ENCODE measurements at places on chromosomes 6 and 20.

GRCh38 chr6:163554663-163555062, 140.1 kb downstream of the QKI start:
- DNase-seq: peak; percentile 41

DNA sequence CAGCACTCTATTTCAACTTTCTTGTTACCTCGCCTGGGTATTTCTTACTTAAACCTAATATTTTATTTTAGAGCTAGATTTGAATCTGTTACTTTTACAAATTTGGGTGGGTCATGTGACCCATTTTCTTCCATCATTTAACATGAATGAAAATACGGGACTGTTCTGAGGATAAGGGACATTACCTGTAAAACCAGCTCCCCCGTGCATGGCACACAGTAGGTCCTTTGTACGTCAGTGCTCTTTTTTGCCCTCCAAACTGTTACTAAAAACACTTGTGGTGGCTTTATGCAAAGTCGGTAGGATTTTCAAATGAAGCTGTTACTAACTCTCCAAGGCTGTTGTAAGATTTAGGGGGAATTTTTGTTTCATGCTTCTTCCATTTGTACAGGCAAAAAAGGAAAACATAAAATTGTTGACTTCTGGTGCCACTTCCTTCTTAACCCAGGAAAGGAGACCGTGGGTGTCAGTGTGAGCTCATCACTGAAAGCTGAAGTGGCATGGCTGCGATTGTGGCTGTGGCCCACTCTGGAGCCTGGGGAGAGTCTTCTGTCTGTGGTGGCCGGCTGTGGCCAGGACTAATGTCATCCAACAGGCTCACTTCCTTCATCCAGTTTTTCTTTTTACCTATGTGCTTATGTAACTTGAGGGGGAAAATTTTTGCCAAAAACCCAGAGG, 40.2 kb upstream of the PXDC1 start:
- no peak for DNase-seq

GRCh38 chr6:34441526-34441925, 15.7 kb upstream of the RPS10 start:
- no peak for DNase-seq

GRCh38 chr6:154606457-154606856, 96.0 kb upstream of the CNKSR3 start:
- DNase-seq: no peak

DNA sequence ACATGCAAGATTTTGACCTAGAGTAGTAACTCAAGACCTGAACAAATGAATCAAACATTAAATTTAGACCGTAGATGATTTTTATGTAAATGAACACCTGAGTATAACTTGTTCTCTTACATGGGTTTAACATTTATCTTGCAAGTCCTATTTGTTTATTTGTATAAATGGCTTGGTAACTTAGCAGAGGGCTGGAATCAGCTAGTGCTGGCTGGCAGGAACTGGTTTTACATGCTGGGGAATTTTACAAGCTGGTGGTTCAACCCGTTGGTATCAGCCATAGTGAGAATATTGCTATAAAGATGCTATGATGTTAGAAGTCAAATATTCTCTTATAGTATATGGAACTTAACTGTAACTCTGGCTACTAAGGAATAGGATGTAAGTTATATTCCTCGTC, 8.9 kb downstream of the SLC22A2 start:
- no peak for DNase-seq

DNA sequence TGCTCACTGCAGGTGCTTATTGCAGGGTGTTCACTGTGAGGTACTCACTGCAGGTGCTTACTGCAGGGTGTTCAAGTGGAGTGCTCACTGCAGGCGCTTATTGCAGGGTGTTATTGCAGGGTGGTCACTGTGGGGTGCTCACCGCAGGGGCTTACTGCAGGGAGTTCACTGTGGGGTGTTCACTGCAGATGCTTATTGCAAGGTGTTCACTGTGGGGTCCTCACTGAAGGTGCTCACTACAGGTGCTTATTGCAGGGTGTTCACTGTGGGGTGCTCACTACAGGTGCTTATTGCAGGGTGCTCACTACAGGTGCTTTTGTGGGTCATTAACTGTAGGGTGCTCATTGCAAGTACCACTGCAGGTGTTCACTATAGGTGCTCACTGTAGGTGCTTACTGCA, 20.2 kb downstream of the APMAP start:
- no peak for DNase-seq

DNA sequence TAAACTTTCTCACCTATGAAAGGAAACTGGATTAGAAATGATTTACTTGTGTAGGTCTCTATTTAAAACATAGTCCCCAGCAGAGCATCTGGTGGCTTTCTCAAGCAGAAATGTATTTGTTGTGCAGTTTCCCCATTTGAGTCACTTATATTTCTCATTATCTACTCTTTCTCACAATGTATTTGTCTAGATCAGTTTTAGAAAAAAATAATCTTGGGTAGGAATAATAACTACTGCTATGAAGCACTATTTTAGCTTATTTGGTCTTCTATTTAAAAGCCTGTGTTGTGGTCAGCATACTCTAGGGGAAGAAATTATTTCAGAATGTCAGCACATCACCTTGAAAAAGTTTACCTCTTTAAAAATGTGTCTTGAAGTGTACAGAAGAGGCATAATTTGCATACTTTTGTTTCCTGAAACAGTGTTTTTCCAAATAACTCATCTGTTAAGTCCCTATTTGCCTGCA, 60.9 kb upstream of the PRL start:
- DNase-seq: no peak

GRCh38 chr6:45584127-45584526, 206.4 kb upstream of the SUPT3H start:
- DNase-seq: no peak

- DNase-seq: no peak
These were observed at the start of gene DPPA5 for GRCh38 chr6:73353636-73354593. Gene DPPA5, minus strand, starts transcription at chr6:73354276. Its CDS starts 51 bp downstream, at chr6:73354225.

- no peak for DNase-seq
These were observed 86.2 kb upstream of the GPR6 start for GRCh38 chr6:109891924-109892323.

GRCh38 chr20:22841846-22842245, 193.3 kb upstream of the SSTR4 start:
- no peak for DNase-seq

GRCh38 chr6:52304983-52305390, 20.4 kb upstream of the MCM3 start:
- peak; percentile 60 for DNase-seq

DNA sequence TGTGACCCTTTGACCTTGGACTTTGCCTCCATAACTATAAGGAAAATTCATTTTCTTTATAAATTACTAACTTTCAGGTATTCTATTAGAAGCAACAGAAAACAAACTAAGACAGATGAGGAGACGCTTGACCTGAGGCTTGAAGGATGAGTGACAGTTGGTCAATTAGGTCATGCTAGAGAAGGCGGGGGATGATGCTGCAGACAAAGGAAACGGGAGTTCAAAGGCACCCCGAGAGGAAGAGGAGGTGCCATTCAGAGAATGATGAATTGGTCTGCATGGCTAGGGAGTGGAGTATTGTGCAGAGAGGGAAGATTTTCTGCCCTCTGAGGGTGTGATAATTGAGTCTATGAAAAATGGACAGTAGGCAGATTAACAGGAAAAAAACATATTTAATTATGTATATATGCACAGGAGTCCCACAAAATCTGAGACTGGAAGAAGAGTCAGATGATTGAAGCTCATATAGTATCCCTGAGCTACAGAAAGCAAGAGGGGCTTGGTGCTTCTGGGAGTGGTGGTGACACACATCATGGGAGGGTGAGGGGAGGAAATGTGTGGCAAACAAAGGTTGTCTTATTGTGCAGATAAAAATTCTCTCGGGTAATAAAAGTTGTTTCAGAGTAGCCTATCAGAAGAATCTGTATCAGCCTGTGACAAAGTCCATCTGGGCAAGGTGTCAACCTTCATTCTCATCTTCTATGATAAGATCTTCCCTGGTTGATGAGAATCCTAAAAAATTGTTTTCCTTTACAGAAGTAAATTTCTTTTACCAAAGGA, 20.4 kb upstream of the FUCA2 start:
- no peak for DNase-seq

DNA sequence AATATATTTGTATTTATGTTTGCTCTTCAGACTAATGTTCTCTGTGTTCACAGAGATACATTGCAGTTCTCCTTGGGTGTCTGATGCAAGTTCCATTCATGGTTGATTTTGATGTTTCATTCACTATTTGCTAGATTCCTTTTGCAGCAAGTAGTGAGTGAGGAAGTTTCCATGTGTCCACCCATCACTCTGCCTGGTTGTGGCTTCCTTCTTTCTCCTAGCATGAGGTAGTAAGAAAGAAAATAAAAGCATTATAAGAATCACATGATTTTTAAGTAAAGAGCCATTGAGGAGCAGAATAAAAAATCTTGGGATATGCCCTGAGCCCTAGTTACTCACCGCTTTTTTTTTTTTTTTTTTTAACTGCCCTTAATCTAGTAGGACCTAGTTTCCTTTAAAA, 8.7 kb downstream of the SASH1 start:
- DNase-seq: no peak

- DNase-seq: no peak
These were observed 12.9 kb upstream of the CCN6 start for GRCh38 chr6:112040956-112041355.

DNA sequence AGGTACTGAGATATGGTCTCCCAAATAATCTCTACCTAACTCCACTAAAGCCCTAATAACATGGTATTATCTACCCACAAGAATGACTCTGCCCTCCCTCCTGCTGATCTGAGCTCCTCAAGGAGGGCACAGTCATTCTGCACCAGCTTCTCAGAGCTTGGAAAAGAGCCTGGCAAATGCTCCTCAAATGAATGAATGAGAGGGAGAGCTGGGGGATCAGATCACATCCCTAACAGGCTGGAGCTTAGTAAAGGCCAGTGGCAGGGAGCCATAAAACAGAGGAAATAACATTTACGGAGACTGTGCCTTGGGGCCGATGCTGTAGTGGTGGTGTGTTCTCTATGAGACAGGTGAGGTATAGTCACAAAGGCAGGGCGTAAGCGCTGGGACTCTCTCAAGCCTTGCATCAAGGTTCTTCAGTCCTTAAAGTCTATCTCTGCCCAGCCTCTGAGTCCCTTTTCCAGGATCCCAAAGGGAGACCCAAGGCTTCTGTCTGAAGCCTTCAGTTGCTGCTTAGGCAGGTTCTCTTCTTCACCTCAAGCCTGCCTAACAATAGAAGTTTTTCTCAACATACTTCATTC, 7.2 kb upstream of the NNAT start:
- no peak for DNase-seq

DNA sequence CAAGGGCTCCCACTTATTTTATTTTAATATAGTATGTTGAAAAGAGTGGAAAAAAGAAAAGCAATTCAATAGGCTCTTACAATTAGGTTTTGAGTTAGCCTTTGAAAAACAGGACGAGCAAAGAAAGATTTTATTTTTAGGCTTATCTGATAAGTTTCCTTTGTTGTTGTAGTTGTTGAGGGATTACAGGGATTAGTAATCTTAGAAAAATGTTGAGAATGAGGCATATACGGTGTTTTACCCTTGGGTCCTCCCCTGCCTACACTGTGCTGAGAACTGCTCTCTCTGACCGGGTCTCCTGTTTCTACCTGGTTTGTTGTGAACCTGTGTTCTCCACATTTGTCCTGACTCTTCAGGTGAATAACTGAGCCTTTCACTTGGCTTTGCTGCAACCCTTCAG, 16.7 kb downstream of the TRAPPC3L start:
- DNase-seq: no peak

DNA sequence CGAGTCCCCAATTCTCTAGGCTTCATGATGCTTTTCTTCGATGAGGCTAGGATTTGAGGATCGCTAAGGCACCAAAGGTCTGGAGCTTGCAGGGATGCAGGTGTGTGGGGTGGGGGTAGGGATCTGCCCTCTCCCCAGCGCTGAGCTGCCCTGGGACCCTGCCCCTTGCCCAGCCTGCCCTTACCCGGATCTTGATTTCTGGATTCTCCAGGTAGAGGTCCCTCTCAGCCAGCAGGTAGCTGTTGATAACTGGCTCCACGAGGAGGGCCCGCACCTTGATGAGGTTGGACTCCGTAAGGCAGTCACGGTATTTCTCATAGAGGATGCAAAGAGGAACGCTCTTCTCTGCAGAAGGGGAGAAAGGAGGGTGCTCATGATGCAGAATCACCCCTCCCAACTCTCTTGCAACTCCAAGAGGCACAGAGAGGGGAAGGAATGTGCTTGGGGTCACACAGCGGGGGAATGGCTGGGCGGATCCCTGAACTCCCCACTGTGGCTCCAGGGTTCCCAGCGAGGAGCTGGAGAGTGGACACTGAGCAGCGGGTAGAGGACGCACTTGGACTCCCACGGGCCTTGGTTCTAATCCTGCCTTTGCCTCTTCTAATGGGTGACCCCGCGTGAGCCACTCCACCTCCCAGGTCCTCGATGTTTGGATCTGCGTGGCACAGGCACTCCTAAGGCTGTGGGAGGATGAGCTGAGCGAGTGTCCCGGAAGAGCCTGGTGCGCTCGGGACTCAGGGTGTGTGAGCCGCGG, 32.7 kb downstream of the TGM2 start:
- DNase-seq: no peak

DNA sequence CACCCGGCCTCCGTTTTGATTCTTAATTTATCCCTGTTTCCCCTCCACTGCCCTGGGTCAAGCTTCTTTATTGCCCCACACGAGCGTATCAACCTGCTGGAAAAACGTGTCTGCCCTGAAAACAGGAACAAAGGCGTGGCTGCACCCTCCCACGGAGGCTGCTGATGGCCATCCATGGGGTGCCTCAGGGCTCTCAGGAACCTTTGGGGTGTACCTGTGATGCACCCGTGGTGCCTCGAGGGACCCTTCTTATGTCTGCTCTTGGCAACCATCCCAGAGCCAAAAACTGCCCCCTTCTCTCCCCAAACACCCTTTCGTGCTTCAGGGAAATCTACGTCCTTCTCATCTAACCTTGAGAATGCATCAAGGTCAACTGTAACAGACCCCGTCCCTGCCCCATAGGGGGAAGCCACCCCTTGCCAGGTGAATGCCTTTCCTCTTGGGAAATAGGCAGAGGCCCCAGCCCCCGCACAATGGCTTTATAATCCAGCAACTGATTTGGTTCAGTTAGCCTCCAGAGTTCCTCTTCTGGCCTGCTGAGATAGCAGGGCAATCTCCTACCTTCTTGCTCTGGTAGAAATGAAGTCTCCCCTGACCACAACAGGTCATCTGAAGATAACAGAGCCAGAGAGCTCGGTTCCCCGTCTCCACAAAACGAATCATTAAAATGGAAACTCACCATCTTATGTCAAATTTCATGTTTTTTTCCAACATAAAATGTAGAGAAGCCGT, 29.4 kb downstream of the PSMG4 start:
- DNase-seq: no peak

DNA sequence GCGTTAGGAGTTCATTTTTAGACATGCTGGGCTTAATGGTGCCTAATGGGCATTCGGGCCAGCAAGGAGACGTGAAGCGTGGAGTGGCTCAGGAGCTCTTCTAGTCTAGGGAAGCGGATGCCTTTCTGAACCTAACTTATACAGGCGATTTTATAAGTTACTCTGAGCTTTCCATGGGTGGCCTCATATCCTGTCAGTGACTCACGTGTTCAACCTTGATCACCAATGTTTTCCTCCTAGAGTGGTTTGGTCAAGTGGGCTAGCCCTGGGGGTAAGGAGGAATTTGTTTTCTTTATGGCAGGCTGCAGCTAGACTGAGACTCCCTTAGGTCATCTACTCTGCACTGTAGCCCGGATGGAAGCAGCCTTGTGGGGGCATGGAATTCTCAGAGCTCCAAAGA, 52.1 kb downstream of the PLAGL1 start:
- no peak for DNase-seq

GRCh38 chr6:19578481-19578880, 258.7 kb upstream of the ID4 start:
- DNase-seq: peak; percentile 66
